RPMI8226 (cell line): ENCODE measurements at places on chromosomes 2 and 18.

DNA sequence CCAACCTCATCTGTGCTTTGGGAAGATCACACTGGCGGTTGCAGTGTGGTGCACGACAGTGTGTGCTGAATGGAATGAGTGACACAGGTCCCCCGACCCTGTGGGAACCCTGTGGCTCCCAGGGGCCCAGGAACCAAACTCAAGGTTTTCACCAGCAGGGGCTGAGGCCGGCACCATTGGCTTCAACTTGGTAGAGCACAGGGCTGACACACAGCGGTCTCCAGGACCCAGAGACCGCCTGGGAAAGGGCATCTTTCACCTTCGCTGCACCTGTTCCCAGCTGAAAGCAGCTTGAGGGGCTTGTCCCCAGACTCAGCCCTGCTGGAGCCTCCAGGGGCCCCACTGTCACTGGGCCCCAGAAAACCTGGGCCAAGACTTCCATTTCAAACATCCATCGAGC is 59.0 kb upstream of the ODC1 start:
- no peak for DNase-seq

- DNase-seq, result no peak
Measured at GRCh38 chr2:172445851-172446250, 18.5 kb downstream of the ITGA6 start.

- DNase-seq, result no peak
Measured at GRCh38 chr2:34734042-34734441, 1134.9 kb upstream of the FAM98A start.

DNA sequence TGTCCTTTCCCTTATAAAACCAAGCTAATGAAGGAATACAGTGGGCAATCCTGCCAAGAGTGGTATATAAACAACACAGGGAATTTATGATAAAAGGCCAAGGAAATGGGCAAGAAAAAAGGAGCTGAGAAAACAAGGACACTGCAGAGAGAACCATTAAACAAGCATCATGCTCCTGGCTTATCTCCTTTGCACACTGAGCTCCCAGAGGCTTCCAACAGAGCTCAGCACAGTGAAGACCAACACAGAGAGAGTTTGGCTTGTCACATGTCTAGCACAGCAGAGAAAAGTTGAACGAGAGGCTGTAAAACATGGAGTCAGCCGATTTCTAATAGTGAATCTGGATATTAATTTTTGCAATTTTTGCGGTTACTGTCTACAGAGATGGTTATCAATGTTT is 68.0 kb upstream of the KLF7 start:
- no peak for DNase-seq

DNA sequence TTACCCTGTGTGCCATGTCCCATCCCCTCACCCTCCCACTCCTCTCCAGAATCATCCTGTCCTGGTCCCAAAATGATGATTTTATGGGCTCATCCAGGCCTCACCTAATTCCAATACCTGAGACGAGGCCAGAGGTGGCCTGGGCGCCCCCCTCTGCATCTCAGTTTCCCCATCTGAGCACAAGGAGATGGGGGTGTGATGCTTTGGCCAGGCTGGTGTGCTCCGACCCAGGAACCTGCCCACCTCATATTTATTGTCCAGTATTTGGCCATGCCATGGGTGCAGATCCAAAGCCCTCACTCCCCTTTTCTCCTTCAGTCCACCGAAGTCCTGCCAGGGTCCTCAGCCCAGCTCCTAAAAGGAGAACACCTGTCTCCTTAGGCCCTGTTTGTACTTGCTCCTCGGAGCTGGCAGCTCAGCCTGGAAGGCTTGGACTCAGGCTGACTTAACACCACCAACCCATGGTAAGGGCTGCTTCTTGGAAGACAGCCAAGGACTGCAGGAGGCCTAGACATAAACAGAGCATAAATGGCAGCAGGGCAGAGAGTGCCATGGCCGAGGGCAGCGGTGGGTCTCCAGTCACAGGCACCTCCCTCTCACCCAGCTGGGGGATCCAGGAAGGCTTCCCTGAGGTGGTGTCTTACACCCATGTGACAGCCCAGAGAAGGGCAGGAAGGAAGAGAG is 3.6 kb downstream of the TEX51 start:
- DNase-seq, result no peak

GRCh38 chr2:64018701-64019082 is 536 bp downstream of the VPS54 start:
- no peak for DNase-seq
